Transverse colon (tissue), 4 donors: ENCODE measurements at places on chromosomes 7 and 10. TPM values are rescaled to one million over a fixed set of nuclear protein-coding genes. Genes with fewer than 3 reads are reported as not detected.
A peak's percentile ranks its signal among the peaks of the same experiment; 100 is the strongest.

Gene TAS2R3
- not detected for total RNA-seq

- DNase-seq = no peak
Measured at GRCh38 chr10:112184379-112184778, 814 bp upstream of the GPAM start.

- DNase-seq = no peak
Measured at GRCh38 chr7:130956417-130957136, 222.6 kb upstream of the KLF14 start.

GRCh38 chr10:91296471-91296870 lies 76.0 kb downstream of the PCGF5 start:
- no peak for DNase-seq

DNA sequence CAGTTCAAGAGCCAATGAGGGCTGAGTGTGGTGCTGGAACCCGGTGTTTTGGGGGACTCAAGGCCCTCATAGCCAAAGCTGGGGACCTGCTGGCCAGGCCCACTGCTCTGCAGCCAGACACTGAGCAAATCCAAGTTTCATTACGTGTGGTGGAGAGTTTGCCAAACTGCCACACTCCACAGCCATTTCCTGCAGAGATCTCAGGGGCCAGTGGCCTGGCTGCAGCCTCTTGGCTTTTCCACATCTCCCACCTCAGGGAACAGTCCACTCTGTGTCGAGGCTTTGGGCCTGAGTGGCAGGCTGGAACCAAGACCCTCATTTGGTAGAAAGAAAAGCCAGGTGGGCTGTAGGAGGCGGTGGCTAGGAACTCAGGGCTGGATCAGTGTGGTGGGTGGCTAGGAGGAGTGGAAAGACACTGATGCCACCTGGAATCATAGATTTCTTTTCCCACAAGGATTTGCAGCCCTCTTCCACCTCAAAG lies 3.2 kb downstream of the HOXA11 start:
- DNase-seq = peak; percentile 19
